ENCODE measurements at places on chromosomes 1 and 21.

GRCh38 chr1:121544500-121544899 is 359.7 kb downstream of the SRGAP2C start:
- no peak for DNase-seq

DNA sequence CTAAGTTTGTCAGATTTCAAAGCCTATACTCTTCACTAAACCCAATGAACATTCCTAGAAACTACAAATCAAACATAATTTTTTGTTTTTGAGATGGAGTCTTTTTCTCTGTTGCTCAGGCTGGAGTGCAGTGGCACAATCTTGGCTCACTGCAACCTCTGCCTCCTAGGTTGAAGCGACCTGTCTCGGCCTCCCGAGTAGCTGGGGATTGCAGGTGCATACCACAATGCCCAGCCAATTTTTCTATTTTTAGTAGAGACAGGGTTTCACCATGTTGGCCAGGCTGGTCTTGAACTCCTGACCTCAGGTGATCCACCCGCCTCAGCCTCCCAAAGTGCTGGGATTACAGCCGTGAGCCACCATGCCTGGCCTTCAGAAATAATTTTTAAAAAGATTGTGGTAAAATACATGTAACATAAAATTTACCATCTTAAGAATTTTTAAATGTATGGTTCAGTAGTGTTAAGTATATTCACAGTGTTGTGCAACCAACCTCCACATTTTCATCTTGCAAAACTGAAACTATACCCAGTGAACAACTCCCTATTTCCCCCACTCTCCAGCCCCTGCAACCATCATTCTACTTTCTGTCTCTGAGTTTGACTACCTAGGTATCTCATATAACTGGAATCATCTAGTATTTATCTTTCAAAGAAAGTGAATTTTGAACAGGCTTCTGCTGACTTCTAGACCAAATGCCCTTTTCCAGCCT is 2.7 kb upstream of the CFAP141 start:
- DNase-seq = no peak

DNA sequence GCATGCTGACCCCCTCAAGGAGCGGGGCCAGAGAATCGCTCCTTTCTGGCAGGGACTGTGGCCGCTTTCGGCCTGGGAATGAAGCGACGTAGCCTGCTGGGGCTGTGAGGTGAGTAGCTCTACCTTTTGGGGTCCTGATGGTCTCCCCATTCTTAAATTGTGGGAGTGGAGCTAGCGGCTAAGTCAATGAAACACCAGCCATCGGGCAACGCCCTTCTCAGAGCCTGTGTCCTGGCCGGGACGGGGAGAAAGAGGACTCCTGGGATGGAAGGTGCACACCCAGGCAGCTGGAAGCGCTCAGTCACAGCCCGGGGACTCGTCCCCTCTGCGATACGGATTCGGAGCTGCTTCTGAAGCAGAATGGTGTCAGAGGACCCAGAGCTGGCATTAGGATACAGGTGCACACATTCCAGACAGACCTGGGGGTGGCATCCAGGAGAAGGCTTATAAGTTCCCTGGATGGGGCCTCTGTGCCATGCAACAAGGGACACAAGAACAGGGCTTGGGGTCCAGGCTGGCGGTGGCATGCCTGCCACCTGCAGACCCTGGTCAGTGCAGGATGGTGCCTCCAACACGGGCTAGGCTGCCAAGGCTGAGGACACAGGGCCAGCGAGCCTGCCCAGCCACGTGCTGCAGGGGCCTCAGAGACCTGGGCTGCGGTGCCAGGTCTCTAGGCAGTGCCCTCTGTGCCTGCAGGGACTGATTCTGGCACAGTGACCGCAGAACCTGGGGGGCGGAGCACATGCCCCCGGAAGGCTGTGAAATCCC is 945 bp upstream of the WNT9A start:
- no peak for DNase-seq

GRCh38 chr1:151401125-151401788 is 1.9 kb downstream of the PSMB4 start:
- DNase-seq = no peak

- DNase-seq = no peak
Observed at GRCh38 chr1:69595486-69595885, 27.8 kb downstream of the LRRC7 start.

GRCh38 chr21:40436261-40436660 is 410.7 kb downstream of the DSCAM start:
- DNase-seq = no peak

- no peak for DNase-seq
Observed at GRCh38 chr1:227357171-227357926, 39.1 kb upstream of the CDC42BPA start.

DNA sequence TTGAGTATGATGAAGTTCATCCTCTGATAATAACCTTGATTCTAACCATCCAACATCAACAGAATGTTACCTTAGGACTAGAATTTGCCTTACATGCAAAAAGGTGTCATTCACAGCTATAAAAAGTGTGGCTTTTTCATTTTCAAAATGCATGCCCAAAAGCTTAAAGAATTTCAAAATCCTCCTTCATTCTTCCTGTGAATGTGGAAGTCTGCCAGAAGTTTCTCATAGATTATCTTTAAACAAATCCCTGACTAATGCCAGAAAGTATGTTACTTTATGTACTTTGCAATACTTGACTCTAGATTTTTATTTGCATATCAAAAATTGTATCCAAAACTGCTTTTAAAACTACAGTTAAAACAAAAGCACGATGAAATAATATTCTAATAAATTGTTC is 270.6 kb upstream of the ZRANB2 start:
- no peak for DNase-seq

- DNase-seq = no peak
Observed at GRCh38 chr1:183871601-183872000, 66.7 kb downstream of the RGL1 start.

- no peak for DNase-seq
Observed at GRCh38 chr1:95229037-95229436, 5.0 kb upstream of the RWDD3 start.

All from Kasumi-1 (cell line).